ENCODE measurements at places on chromosomes 1 and 21.

DNA sequence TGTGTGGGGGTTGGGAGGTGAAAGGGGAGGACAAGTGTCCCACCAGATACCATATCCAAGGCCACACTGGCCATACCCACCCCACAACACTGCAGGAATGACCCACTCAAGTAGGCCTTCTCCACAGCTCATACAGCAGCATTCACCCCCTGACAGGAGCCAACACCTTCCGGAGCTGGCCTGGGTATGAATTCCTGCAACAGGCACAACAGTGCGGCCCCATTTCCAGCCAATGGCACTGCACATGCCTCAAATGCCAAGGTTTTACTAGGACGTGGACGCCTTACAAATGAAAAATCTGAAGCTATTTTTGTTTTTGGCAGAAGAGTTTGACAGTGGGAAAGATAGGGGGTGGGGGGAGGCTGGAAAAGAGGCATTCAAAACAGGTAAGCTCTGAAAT, 2.0 kb downstream of the KCND3 start:
- DNase-seq: no peak

GRCh38 chr21:40276001-40276400, 408.8 kb downstream of the PCP4 start:
- DNase-seq: no peak

- no peak for DNase-seq
These were observed 9.6 kb downstream of the TMEM201 start for GRCh38 chr1:9598316-9598700.

- no peak for DNase-seq
These were observed 421.5 kb upstream of the USP24 start for GRCh38 chr1:55636696-55637095.

DNA sequence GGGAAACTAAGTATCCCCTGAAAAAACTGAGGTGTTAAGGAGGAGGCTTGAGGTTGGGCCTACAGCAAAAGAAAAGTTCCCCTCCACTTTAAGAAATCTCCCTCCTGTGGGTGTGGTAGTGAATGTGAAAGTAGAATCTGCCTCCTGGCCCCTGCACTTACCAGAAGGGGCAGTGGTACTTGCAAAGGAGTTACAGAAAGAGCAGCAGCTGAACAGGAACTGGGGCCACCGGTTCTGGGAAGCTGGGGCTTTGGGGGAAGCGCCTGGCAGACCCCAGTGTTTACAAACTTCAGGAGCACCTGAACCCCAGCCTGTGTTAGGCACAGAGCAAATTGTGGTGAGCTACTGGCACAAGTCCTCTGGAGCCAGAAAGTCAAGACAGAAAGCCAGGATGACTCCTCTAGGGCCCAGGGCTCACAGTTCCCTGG, 250.2 kb upstream of the FGGY start:
- DNase-seq: no peak

DNA sequence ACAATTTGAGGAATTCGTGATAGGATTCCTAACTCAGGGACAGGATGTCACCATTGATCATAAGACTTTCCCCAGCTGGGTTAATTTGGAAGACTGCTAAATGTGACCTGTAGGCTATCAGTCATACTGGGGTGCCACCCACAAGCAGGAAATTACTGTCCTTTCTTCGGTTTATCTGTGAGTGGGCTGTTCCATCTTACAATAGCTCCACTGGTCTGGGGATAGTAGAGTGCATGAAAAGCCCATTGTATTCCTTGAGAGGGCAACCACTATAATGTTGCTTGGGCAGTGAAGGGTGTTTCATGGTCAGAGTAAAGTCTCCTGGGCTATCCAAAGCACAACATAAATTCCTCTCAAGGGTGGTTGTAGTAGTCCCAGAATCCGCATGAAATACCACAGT, 1523.0 kb upstream of the B3GALT2 start:
- no peak for DNase-seq

DNA sequence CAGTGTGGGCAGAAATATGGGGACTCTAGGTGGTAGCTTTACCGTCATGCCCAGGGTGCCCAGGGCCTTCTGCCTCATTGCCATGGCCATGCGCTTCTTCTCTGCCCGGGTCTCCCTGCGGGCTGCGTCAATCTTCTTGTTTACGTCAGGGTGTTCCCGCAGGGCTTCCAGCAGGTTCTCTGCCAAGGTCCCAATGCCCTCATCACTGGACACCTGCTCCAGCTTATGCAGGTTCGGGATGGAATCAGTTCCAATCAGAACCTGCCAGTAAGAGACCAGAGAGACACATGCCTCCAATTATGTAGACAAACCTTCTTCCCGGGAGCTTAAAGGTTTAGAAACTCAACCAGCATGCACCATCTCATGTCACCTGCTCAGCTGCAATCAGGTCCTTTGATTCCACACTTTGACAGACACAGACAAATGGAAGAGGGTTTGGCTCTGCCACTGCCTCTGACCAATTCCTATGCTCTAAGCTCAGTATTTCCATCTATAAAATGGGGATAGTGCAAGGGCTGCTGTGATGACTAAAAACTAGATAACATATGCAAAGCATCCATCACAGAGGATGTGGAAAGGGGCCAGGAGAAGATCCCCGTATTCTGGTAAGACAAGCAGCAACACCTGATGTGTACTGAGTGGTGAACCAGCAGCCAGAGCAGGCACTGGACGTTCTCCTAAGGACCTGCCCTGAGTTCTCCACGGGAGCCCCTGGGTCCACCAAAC, 121.2 kb downstream of the UBR4 start:
- DNase-seq: no peak

- no peak for DNase-seq
These were observed 161.8 kb downstream of the DSCAM start for GRCh38 chr21:40685141-40685540.

DNA sequence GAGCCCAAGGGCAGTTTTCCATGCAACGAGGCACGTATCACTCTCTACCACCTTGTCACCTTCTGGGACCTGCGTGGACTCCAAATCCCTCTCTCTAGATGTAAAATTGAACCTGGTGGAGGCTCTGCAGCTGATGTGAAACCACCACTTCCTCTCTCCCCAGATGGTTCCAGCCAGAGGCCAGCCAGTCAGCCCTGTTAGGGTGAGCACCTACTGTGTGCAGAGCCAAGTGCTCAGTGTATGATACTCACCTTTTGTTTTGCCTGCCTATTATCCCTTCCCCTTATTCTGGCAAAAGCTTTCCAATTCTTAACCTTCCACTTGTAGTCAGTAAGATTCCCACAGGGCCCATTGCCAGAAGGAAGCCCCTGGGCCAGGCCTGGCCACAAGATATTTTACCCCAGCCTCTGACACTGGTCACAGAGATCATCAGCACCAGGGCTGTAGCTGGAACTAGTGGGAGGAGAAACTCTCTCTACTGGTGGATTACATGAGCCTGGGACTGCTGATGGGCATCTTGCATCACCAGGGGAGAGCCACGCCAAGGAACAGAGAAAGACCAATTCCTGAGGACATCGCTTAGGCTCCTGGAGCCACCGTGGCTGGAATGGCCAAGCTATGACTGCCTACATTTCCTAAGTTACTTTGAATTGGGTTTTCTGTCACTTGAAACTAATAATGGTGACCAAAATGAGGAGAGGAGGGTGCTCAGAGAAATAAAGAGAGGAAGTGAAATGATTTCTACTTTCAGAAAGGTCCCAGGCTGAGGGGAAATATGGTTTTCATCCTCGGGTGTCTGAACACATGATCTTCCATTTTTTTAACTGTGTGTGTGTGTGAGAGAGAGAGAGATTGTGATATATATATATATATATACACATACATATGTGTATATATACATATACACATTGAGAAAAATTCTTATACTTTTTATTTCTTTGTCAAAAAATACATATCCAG, 26.6 kb upstream of the RD3 start:
- DNase-seq: no peak

GRCh38 chr1:79976287-79976686, 969.8 kb upstream of the ADGRL4 start:
- no peak for DNase-seq

GRCh38 chr1:1331068-1331965, at the start of gene TAS1R3:
TSS of gene TAS1R3 (plus strand) at chr1:1331280. CDS start at chr1:1331346, 66 bp downstream.
- DNase-seq: no peak

DNA sequence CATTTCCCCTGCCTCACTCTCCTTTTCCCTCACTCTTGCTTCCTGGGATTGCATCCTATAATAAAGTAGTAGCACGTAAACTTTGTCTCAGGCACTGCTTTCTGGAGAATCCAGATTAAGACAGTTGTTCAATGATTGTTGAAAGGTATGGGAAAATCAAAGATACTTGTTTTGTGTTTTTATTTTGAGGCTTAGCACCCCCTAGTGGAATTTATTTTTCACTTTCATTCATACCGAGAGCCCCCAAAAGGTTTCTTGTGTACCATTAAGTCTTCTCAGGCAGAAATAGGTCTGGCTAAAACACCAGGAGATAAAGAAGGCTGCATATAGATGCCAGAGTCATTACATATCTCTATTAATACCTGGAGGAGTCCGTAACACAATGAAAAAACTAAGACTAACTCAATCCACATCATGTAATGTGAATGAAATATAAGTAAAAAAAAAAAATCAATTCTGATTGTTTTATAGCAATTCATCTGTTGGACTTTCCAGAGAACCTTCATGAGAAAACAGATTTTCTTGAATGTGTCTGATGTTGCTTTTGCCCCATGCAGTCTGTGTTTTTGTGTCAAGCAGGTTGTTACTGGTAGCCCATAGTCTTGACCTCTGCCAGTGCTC, 103.5 kb downstream of the RPE65 start:
- no peak for DNase-seq

DNA sequence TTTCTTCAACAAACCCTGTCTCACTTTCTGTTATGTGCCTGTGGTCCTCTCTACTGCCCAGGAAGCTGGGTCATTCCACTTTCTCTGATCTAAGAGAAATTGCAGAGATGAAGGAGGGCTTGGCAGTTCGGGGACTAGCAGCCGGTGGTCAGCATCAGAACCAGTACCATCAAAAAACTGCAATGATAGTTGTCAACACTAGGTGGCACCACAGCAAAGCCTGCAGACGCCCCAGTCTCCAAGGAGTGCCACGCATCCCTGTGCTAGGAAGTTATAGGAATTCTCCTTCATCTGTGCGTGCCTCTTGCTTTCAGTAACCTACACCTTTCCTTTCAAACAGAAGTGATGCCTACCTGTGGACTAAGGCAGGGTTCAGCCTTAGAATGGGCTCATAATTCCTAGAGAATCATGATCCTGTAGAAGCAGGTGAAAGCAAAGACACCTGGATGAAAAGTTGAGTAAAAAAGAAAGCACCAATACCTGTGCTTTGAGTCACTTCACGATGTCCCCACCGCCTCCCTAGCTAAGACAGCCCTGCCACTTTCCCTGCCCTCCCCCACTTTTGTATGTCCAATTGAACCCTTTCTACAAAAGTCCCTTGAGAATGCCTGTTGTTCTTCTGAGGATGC, 129.2 kb downstream of the ADAMTS1 start:
- DNase-seq: peak; percentile 63

GRCh38 chr1:82449506-82450057, 648.8 kb downstream of the ADGRL2 start:
- DNase-seq: no peak

GRCh38 chr1:200258447-200259375, 151.1 kb downstream of the ZNF281 start:
- no peak for DNase-seq
